ENCODE measurements at places on chromosomes 5 and 9. TPM values are rescaled to one million over a fixed set of nuclear protein-coding genes. Genes with fewer than 3 reads are reported as not detected.

DNA sequence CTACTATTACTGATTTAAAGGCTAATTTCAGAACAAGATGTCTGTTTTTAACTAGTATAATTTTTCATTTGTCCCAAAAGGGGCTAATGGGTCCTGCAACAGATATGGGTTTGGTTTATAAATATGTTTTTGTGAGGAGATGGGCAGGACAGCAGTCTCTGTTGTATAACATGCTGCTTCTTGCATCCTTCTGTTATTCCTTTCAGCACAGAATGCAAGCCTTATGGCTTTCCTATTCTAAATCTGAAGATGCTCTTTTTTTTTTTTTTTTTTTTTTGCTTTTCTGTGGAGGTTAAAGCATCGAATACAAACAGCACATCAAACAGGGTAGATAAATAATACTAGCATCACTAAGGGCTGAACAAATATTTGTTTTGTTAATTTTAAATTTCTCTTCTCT lies 235.7 kb downstream of the EFNA5 start:
- no peaks in the 10 kb centered on the region for H3K36me3 ChIP-seq
- H3K27ac ChIP-seq = no peak overlapping the region
- peaks cover 9% of the 10 kb centered on the region for H3K4me1 ChIP-seq
- no peaks in the 10 kb centered on the region for H3K27me3 ChIP-seq
- no peak overlapping the region for H3K4me3 ChIP-seq

GRCh38 chr9:18743971-18744370 lies 270.0 kb downstream of the ADAMTSL1 start:
- peaks cover 53% of the 10 kb centered on the region for H3K36me3 ChIP-seq
- H3K27ac ChIP-seq = no peak overlapping the region
- DNase-seq = no peak
- peaks cover 2% of the 10 kb centered on the region for H3K4me1 ChIP-seq
- no peak overlapping the region for H3K4me3 ChIP-seq

DNA sequence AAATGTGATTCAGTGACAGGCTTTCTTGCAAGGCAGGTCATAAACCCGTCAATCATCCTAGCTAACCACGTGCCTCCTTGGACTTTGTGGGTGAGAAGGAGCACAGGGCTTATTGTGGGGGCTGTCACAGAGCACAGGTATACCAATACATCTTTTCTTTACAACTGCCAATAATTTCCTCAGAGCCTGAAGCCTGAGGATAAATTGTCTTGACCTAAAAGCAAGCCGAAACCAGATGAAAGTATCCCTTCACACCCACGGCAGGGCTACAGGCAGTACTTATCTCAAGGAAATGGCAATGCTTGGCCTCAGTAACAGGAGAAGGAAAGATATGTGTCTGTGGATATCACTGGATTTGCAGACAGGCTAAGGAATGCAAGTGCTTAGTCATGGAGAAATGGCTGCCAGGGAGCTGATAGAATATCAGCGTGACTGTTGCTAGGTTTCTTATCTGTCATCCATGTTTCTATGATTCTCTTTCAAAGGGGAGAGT lies 90.3 kb upstream of the ZNF366 start:
- peak overlapping the region; percentile 99 for H3K27ac ChIP-seq
- DNase-seq = peak; percentile 78
- H3K27me3 ChIP-seq = no peaks in the 10 kb centered on the region
- peak overlapping the region; percentile 50 for H3K4me3 ChIP-seq

DNA sequence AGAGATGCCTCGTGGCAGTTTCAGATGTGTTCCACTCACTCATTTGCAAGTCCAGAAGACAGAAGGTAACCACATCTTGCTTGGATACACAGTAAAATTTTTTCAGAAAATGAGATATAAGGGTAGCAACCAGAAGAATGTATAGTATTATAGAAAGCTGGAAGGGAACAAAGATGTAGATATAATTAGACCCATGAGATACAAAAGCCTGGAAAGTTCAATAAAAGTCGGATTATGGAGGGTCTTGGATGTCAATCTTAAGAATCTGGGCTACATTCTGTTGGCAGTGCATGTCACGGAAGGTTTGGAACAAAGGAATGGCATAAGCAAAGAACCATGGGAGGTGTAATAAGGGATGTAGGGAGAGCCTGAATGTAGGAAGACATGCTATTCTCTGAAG lies 5.1 kb upstream of the CEP78 start:
- DNase-seq = no peak
- H3K27me3 ChIP-seq = no peaks in the 10 kb centered on the region
- H3K27ac ChIP-seq = no peak overlapping the region
- no peaks in the 10 kb centered on the region for H3K36me3 ChIP-seq
- H3K4me1 ChIP-seq = no peaks in the 10 kb centered on the region
- H3K4me3 ChIP-seq = no peak overlapping the region

Gene DMGDH
- 7.2 TPM for total RNA-seq

GRCh38 chr5:158992037-158992740 lies 107.5 kb downstream of the EBF1 start:
- H3K4me3 ChIP-seq = no peak overlapping the region
- peak overlapping the region; percentile 54 for H3K27ac ChIP-seq
- H3K4me1 ChIP-seq = peaks cover 29% of the 10 kb centered on the region
- no peak for DNase-seq

Gene HACD4
- total RNA-seq = 6.8 TPM

DNA sequence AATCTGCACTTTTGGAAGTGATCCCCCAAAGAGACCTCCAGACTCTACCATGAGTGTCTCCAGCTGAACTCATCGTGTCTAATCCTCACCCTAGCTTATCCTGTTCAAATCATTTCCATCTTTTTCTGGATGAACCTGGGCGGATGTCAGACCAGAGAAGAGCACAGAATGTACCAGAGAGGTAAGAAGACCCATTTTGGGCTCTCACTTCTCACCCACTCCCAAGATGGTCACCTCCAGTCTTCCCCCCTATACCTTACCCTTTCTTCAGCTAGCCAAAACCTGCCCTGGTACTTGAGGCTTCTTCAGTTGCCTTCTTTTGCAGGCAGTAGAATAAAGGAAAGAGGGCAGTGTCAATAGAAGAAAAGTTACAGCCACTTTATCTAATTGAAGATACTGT lies 27.9 kb upstream of the ANXA2R start:
- peak overlapping the region; percentile 94 for H3K4me3 ChIP-seq
- no peaks in the 10 kb centered on the region for H3K27me3 ChIP-seq
- H3K4me1 ChIP-seq = peaks cover 29% of the 10 kb centered on the region
- DNase-seq = no peak
- H3K27ac ChIP-seq = peak overlapping the region; percentile 98

GRCh38 chr9:81850724-81851123 lies 77.5 kb upstream of the SPATA31D4 start:
- no peaks in the 10 kb centered on the region for H3K4me1 ChIP-seq
- DNase-seq = no peak
- H3K27ac ChIP-seq = no peak overlapping the region
- no peaks in the 10 kb centered on the region for H3K36me3 ChIP-seq
- H3K27me3 ChIP-seq = no peaks in the 10 kb centered on the region

Gene SH2D3C
- total RNA-seq = 0.29 TPM

Gene ANKRD33B
- total RNA-seq = 5.1 TPM

Gene SNCAIP
- 6.2 TPM for total RNA-seq
